ENCODE measurements at places on chromosomes 2 and 18.

- no peak for DNase-seq
These were observed 79.3 kb downstream of the BIRC6 start for GRCh38 chr2:32436150-32436549.

- DNase-seq: no peak
These were observed 15.7 kb upstream of the OLA1 start for GRCh38 chr2:174263997-174264396.

DNA sequence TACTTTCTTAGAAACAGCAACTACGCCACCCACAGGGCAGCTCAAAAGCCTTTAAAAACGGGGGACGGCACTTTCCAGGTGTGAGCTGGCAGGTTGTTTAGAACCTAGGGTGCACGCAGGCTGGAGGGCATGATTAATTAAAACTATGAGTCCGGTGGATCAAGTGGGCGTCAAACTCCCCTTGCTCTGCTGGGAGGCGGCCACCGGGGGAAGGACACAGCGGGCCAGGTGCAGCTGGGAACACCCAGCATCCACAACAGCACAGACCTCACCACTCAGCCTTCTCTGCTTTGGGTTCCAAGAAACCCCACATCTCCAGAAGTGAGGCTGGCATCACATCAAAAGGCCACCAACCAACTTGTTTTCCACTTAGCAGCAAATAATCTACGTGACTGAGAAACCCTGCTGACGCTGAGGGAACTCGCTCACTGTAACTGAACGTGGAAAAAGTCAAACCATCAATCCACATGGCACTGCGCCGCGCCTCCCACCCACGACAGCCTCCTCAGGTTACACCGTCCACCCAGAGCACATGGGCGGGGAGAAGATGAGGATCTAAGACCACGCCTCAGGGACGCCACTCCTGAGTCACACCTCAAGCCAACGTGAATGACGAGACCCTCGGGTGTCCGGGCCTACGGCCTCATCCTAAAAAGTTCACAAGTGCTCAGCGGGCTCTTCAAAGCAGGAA is 118.2 kb downstream of the ZNF516 start:
- DNase-seq: no peak

- DNase-seq: no peak
These were observed 71.6 kb upstream of the GAREM1 start for GRCh38 chr18:32542221-32542798.

DNA sequence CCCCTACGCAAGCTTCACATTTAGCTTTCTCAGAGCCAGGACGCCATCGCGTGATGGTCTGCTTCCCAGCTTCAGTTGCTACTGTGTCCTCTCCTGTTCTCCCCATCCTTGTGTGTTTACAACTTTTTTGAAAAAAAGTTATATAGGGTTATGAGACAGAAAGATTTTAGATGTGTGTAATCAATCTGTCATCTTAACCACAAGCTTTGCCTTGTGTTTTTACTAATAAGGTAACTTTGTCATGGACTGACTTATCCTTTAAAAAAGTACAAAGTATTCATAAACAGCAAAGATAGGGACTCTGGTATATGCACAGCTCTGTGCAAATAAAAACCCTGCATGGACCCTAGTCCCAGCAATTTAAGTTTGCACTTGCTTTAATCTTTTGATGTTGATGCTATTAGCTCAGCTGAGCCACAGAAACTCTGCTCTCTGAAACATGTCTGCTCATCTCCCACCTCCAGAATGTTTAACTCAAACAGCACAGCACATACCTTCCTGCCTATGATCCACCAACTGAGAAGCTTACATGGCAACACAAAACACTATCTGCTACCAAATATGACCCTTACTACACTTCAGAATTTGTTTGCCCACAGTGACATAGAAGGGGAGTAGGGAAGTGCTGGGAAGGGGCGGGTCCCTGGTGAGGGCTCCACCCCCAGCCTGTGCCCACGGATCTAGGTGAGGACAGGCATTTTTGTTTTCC is 42.7 kb downstream of the SAP130 start:
- no peak for DNase-seq

DNA sequence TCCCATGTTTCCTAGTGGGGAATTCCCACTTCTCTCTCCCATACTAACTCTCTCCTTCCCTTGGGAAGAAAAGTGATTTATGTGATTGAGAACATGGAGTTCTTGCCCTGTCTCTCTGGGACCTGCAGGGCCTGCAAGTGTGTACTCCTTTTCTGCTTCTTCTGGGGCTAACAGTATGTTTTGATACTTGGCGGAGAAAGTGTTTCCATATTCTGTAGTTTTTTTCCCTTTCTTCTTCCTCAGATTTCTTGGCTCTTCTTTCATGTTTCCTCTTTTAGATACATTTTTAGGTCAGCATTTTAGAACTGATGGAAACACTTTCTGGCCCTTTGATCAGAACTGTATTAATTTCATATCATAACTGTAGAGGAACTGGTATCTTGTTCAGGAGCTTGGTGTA is 352.2 kb downstream of the DLGAP1 start:
- no peak for DNase-seq

GRCh38 chr2:30666266-30666874 is 140.9 kb downstream of the CAPN13 start:
- DNase-seq: peak; percentile 7

GRCh38 chr2:108370080-108370479 is 7.7 kb upstream of the SULT1C4 start:
- DNase-seq: no peak

DNA sequence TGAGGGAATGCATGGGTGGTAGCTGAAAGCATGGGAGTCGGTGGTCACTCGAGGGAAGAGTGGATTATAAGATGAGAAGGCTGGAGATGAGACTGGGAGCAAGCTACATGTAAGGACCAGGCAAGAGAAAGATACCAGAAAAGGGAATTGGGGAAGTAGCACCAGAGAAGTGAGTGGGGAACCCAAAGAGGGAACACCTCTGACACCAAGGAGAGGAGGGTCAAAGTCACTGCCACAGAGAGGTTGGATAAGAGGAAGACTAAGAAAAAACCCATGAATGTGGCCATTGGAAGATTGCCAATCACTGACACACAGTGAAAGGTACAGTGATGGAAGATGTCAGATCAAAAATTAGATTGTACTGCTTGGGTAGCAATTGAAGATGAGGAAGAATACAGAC is 473.9 kb downstream of the BCL11A start:
- DNase-seq: no peak

- peak; percentile 49 for DNase-seq
These were observed 825 bp downstream of the ITGA6 start for GRCh38 chr2:172427990-172428831.

- no peak for DNase-seq
These were observed 125.3 kb downstream of the SLC4A3 start for GRCh38 chr2:219752726-219753125.

DNA sequence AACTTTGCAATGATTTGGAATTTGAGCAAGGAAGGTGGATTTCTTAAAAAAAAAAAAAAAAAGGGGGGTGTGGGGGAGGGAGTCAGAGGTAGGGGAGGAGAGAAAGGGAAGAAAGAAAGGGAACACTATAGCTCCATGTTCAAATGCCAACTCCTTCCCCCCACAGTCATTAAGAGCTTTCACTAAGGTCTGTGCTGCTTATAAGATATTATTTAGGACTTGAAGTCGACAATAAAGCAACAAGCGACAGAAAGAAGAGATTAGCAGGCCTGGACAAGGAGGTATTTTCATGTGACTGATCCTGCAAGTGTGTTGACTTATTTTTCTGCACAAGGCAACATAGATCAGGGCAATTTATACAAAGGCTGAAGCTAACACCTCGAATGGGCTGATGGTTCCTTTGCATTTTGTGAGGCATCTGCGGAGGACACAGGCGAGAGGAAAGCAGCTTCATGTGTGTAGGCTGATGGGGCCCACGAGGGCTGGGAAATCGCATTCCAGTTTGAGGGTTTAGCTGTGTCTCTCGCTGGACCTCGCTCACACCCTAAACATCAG is 382.0 kb downstream of the SOX11 start:
- DNase-seq: no peak

GRCh38 chr2:65108780-65109179 is 21.1 kb downstream of the RAB1A start:
- DNase-seq: no peak

GRCh38 chr18:32974421-32975162 is 201.8 kb upstream of the KLHL14 start:
- no peak for DNase-seq

- DNase-seq: no peak
These were observed 2.9 kb upstream of the MEIS1 start for GRCh38 chr2:66431846-66432587.

GRCh38 chr2:148952621-148953020 is 77.6 kb downstream of the KIF5C start:
- no peak for DNase-seq

GRCh38 chr2:2452961-2453360 is 121.9 kb upstream of the MYT1L start:
- DNase-seq: no peak

DNA sequence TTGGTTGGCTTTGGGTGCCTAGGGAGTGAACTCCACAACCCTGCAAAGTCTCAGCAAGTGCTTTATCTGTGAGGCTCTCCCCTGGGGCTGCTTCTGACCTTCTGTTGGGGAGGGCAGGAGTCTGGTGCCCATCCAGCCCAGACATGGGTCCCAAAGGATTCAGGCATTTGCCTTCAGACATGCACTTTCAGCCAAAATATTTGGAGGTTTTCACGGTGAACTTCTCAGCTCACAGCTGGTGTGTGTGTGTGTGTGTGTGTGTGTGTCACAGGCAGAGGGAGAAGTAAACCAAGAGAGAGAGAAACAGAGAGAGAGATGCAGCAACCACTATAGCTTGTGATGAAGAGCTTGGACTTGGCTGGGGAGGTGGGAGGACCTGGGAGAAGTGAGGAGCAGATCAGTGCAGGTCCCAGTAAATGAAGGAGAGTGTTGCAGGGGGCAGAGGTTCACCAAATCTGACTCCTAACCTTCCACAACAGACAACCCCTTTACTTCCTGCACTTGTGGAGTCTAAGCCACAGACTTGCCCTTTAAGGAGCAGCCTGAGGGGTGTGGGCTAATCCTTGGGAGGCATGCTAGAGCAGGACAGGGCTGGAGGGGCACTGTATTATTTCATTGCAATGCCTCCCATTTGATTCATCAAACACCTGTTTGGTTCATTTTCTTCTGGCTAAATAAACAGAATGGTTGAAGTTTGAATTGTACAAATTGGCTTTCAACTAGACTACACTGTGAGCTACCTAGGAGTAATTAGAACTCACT is 14.1 kb downstream of the SLC9A4 start:
- no peak for DNase-seq

GRCh38 chr2:12543978-12544558 is 172.7 kb upstream of the TRIB2 start:
- no peak for DNase-seq

DNA sequence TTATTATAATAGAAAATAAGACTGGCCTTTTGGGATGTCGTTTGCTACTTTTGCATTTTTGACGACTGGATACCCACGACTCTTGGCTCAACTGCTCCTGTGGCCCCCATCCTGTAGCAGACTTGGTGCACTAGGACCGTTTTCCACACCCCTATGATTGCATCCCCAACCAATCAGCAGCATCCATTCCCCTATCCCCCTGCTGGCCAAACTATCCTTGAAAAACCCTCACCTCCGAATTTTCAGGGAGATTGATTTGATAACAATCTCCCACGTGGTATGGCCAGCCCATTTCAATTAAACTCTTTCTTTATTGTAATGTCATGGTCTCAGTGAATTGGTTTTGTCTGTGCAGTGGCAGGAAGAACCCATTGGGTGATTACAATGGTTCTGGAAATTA is 37.9 kb upstream of the TTR start:
- peak; percentile 11 for DNase-seq

- no peak for DNase-seq
These were observed 808.9 kb downstream of the LRRTM4 start for GRCh38 chr2:76713312-76713711.

- no peak for DNase-seq
These were observed 8.5 kb downstream of the RTTN start for GRCh38 chr18:70197026-70197425.

- DNase-seq: no peak
These were observed 24.4 kb downstream of the RDH14 start for GRCh38 chr2:18536100-18536499.

DNA sequence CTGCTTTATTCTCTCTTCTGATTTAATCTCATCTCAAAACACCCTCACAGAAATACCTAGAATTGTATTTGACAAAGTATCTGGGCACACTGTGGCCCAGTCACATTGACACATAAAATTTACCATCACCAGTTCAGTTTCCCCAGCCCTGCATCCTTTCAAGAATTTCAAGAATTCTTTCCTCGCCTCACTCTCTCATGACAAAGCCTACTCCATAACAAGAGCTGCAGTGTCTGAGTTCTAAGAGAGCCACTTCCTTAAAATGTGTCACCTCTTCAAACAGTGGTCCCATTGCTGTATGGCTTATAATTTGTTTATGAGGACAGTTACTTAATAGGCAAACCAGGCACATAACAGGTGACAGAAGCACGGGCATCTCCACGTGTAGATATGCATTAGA is 90.9 kb upstream of the STK39 start:
- no peak for DNase-seq

Data from Jurkat, Clone E6-1 (cell line).